ENCODE measurements at places on chromosomes 3 and 15.
A peak's percentile ranks its signal among the peaks of the same experiment; 100 is the strongest.

DNA sequence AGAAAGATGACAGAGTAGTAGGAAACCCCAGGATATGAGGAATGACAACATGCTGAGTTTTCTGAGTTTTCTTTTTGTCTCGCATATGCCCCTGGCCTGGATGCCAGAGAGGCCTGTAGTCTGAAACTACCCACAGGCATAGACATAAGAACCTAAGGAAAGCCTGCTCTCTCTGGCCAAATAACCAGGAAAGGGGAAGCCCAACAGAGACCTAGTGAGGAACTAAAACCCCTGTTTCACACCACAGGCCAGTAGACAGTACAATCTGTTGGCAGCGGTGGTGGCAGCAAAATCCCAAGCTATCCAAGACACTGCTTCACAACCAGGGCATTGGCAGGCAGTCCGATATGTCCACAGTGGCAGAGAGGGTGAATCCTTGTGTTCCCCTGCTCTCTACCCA, 55.0 kb upstream of the DCP1A start:
- no peak overlapping the region for H3K4me3 ChIP-seq
- H3K4me1 ChIP-seq, result no peaks in the 10 kb centered on the region
- H3K27me3 ChIP-seq, result no peaks in the 10 kb centered on the region
- no peak for DNase-seq

DNA sequence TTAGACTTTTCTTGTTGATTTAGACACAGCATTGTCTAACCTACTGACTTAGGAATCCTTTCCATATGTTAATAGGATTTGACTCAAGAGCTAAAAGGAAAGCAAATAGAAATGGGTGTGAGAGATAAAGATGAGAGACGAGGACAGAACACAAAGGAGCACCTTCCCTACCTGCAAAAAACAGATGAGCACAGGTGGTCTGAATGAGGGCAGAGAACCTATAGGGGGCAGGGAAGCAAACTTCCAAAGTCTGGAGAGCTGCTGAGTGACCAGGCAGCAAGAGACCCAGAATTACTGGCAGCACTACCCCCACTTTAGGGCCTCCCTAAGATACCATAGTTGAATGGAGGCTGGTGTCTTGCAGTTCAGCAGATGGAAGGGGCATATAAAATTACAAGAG, 98.1 kb upstream of the CTNNB1 start:
- DNase-seq, result peak; percentile 31
- no peak overlapping the region for H3K4me3 ChIP-seq
- H3K36me3 ChIP-seq, result no peaks in the 10 kb centered on the region
- peaks cover 14% of the 10 kb centered on the region for H3K4me1 ChIP-seq
- no peak overlapping the region for H3K27ac ChIP-seq

DNA sequence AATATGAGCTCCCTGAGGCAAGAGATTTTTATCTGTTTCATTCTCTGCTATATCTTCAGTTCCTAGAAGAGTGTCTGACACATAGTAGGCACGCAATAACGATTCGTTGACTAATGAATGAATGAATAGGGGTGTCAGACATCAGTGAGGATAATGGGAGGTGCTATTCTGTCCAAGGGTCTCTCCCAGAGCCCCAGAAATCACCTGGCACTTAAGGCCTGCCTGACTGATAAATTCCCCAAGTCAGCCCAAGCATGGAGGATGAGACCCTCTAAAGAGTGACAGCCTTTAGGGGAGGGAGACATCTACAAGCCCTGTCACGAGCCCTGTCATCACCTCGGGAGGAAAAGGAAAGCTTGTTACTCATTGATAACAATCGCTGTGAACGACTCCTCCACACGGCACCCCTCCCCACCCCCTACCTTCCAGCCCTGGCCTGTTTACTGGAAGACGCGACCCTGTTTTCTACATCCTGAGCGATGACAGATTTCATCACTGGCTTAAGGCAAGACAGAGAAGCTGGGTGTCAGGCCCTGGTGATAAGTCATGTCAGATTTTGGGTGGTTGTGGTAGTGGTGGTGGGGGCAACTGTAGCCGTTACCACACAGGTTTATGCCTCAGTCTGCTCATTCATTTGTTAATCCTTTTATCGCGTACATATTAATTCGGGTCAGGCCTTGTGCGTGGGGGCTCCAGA, 23.1 kb downstream of the BHLHE40 start:
- no peak overlapping the region for H3K27ac ChIP-seq
- no peaks in the 10 kb centered on the region for H3K36me3 ChIP-seq
- no peak overlapping the region for H3K4me3 ChIP-seq
- DNase-seq, result no peak

DNA sequence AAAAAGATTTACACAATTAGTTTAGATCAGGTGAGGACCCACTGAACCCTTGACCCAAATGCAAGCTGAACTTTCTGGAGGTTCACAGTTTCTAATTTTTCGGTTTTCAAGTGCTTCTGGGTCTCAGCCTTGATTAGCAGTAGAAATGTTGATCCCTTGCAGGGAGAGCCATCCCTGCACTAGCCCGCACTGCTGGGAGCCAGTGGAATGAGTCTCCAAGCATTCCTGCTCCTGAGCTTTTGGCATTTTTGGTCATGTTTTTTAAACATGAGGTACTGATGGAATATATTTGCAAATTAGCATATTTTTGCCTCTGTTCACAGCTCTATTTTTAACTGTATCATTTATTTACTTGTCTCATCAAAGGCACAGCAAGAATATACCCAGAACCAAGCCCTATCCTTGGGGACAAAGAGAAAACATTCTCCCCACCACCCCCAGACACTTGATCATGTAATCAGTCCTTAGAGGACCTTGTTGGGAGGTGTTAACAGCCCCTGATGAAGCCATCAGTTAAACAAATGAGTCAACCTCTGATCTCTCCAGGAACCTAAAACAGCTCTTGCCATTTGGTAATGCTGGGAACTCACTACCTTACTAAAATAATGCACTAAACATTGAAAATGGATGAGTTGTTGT, 119.0 kb upstream of the CTDSPL start:
- no peaks in the 10 kb centered on the region for H3K36me3 ChIP-seq
- no peak for DNase-seq
- no peak overlapping the region for H3K27ac ChIP-seq
- H3K27me3 ChIP-seq, result no peaks in the 10 kb centered on the region
- H3K4me1 ChIP-seq, result no peaks in the 10 kb centered on the region

GRCh38 chr3:196788528-196788927, 48.9 kb downstream of the PAK2 start:
- DNase-seq, result peak; percentile 18
- H3K27me3 ChIP-seq, result no peaks in the 10 kb centered on the region
- H3K4me3 ChIP-seq, result no peak overlapping the region
- peaks cover 18% of the 10 kb centered on the region for H3K4me1 ChIP-seq
- H3K36me3 ChIP-seq, result peaks cover 9% of the 10 kb centered on the region

DNA sequence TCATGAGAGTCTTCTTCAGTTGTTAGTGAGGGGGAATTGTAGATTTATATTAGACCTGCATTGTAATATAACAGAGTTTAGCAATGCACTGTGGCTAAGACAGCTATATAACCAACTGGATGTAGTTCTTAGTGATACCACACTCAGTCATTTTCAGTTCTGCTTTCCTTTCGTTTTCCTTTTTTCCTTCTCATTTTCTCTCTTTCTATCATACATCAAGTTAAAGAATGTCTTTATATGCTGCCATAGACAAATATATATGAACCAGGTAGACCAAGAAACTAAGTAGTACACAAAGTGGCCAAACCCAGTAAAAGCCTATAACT, 43.7 kb upstream of the CD47 start:
- no peaks in the 10 kb centered on the region for H3K27me3 ChIP-seq
- H3K36me3 ChIP-seq, result no peaks in the 10 kb centered on the region
- H3K27ac ChIP-seq, result no peak overlapping the region
- no peak overlapping the region for H3K4me3 ChIP-seq
- peaks cover 6% of the 10 kb centered on the region for H3K4me1 ChIP-seq

DNA sequence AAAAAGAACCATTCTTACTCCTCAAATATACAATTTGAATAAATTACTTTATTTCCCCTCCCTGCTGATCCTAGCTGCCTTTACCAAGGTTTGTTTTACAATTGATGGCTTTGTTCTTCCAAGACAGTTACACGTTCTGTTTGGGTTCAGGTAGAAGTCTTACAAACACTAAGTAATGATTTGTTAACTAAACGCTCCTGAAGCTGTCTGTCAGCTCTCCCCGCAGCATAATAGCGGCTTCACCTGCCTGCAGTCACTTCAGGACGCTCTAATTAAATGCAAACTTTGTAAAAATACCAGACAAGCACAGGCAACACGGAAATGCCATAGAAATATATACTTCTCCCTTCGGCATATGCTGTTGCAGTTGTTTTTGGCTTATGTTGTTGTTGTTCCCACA, 176.4 kb upstream of the MDFIC2 start:
- no peak overlapping the region for H3K4me3 ChIP-seq
- DNase-seq, result peak; percentile 42
- peaks cover 44% of the 10 kb centered on the region for H3K4me1 ChIP-seq
- no peaks in the 10 kb centered on the region for H3K36me3 ChIP-seq
- H3K27me3 ChIP-seq, result no peaks in the 10 kb centered on the region

DNA sequence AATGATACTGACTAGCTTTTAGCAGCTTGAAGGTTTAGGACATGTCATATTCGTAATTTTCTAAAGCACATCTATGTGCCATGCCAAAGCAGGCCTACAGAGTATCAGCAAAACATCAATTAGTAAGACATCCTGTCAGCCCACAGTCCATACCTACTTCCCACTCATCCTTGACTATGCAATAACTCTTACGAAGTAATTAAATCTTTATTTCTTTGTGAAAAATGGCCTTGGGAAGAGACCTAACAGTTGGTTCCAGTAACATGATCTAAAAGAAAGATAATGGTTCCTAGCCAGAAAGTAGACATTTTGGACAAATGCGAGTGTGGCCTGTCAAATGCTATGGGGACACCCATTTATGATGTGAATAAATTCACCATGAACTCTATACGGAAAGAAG, 172.6 kb upstream of the TNIK start:
- H3K27ac ChIP-seq, result no peak overlapping the region
- H3K36me3 ChIP-seq, result no peaks in the 10 kb centered on the region
- no peak for DNase-seq
- H3K4me1 ChIP-seq, result no peaks in the 10 kb centered on the region

- no peak overlapping the region for H3K27ac ChIP-seq
- no peaks in the 10 kb centered on the region for H3K36me3 ChIP-seq
- DNase-seq, result peak; percentile 81
These were observed 230.4 kb upstream of the CHRM5 start for GRCh38 chr15:33737687-33738601.

DNA sequence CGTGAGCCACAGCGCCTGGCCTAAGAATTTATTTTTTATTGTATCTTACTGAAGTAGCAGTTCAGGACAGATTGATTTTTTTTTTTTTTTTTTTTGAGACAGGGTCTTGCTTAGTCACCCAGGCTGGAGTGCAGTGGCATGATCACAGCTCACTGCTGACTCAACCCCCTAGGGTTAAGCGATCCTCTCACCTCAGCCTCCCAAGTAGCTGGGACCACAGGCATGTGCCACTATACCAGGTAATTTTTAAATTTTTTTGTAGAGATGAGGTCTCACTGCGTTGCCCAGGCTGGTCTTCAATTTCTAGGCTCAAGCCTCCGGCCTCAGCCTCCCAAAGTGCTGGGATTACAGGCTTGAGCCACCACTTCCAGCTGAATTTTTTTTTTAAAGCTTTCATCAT, 99.8 kb upstream of the HERC1 start:
- H3K4me3 ChIP-seq, result no peak overlapping the region
- no peaks in the 10 kb centered on the region for H3K4me1 ChIP-seq
- H3K36me3 ChIP-seq, result no peaks in the 10 kb centered on the region
- no peaks in the 10 kb centered on the region for H3K27me3 ChIP-seq

- no peak overlapping the region for H3K4me3 ChIP-seq
- no peaks in the 10 kb centered on the region for H3K4me1 ChIP-seq
- H3K36me3 ChIP-seq, result no peaks in the 10 kb centered on the region
- no peaks in the 10 kb centered on the region for H3K27me3 ChIP-seq
These were observed 47.0 kb upstream of the RARB start for GRCh38 chr3:25381083-25381482.

- no peaks in the 10 kb centered on the region for H3K36me3 ChIP-seq
- DNase-seq, result no peak
- H3K4me3 ChIP-seq, result no peak overlapping the region
- no peaks in the 10 kb centered on the region for H3K4me1 ChIP-seq
- no peaks in the 10 kb centered on the region for H3K27me3 ChIP-seq
These were observed 906.6 kb downstream of the TUSC7 start for GRCh38 chr3:117616227-117616626.

GRCh38 chr15:97316362-97316761, 644.1 kb upstream of the ARRDC4 start:
- no peak overlapping the region for H3K27ac ChIP-seq
- DNase-seq, result no peak
- no peak overlapping the region for H3K4me3 ChIP-seq

DNA sequence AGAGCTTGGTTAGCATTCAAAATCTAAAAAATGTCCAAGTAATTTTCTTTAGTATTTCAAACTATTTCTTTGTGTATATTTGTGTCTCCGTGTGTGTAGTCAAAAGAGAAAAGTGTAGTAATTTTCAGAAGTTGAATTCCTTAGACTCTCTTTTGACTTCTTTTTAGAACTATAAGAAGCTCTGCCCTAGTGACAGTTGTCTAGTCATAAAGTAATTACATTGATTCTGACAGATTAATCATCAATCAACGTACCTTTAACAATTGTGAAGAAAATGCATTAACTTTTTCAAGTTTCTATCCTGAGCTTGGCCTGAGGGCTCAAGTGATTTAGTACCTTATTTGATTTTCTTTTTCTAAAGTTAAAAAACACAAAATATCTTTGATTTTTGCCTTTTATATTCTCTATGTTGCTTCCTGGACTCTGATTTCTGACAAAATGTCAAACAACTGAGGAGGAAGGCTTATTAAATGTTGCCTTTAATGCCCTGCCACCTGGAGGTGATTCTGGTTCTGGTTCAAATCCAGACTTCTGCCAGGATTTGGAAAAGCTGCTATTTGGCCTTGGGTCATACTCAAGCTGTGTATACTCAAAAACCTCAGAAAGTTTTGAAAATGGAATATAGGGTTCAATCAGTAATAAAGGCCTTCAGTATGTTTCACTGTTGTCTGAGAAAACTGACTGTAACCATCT, 653.6 kb downstream of the NSUN3 start:
- H3K27me3 ChIP-seq, result no peaks in the 10 kb centered on the region
- peak; percentile 28 for DNase-seq
- H3K4me3 ChIP-seq, result no peak overlapping the region
- H3K36me3 ChIP-seq, result no peaks in the 10 kb centered on the region
